Pulmonary artery endothelial cell (primary cell): ENCODE measurements at places on chromosomes 13 and 19.

DNA sequence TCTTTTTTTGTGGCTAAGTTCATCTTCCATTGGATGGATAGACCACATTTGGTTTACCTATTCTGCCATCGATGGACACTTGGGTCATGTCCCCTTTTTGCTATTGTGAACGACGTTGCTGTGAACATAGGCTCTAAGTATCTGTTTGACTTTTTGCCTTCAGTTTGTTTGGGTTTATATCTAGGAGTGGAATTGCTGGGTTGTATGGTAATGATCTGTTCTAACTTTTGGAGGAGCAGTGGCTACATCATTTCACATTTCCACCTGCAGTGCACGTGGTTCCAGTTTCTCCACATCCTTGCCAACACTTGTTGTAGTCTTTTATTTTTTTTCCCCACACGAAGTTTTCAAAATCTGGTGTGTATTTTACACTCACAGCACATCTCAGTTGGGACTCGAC, 21.7 kb downstream of the BICRA start:
- no peak for DNase-seq

DNA sequence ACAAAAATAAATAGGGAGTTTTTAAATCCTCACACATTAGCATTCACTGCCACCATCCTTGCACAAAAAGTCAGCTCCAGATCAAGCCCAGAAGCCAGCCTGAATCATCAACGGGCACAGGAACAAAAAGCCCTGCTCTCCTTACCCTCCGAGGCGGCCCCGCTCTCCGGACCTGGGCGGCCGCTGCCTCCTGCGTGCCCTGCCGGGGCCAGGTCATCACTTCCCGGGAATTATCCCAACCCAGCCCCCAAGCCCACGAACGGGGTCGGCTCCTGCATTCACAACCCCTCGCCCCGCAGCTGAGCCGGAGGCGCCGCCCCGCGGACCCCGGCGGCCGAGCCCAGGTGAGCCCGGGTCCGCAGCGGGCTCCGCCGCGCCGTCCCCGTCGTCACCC, 754 bp downstream of the DNAJB1 start:
- no peak for DNase-seq

DNA sequence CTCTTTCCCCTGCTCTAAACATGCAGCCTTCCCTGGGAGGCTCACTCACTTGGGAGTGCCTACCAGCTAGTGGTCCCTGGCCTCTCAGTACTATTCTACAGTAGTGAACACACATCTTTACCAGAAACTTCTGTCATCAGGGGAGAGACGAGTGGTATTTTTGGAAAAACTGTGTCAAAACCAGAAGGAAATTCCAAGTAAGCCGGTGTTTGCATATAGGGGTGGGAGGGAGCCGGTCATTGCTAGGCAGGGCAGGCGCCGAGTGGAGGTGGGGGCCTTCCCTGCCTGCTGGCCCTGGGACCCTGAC, 7.0 kb downstream of the RPS9 start:
- no peak for DNase-seq

DNA sequence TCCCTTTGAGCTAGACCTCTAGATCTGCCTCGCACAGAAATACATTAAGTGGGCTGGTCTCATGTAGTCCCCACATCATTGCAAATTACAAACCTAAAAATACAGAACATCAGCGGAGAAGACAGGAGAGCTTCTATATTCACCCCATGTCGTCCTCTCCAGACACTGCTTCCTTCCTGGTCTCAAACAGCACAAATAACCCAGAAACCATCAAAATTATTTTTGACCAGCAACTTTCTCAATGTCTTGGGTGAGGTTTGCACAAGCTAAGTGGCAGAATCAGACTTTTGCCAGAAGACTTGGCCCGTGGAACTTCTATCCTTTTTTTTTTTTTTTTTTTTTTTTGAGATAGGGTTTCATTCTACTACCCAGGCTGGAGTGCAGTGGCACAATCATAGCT, 28.2 kb downstream of the CLEC17A start:
- DNase-seq, result no peak

GRCh38 chr19:19661675-19662251, 1.7 kb downstream of the ATP13A1 start:
- DNase-seq, result no peak

- DNase-seq, result peak; percentile 87
Observed at GRCh38 chr13:40506592-40507446, 159.6 kb downstream of the FOXO1 start.

DNA sequence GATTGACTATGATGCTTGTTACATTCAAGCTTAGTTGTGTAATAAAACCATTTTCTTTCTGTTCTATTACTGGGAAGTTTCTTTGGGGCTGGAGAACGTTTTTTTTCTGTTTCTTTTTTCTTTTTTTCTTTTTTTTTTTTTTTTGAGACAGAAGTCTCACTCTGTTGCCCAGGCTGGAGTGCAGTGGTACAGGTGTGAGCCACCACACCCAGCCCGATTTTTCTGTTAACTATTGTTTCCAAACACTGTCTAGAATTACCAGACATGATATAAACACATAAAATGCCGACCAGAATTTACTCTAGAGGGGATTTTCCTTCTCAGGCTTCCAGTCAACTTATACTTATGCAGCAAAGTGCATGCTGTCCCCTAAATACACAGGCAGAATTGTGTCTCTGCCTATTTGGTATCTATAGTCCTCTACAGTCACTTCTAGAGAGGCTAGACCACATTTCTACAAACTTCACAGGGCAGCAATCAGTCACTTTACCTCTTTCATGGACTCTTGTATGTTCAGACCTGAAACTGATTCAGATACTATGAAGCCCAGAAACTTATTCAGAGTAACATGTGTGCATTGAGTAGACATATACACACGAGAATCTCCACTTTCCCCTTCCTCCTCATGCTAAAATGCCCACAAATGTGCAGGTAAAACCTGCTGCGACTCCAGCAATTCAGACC, 121.2 kb downstream of the ZNF737 start:
- no peak for DNase-seq

- no peak for DNase-seq
Observed at GRCh38 chr19:32711747-32712146, 7.8 kb upstream of the TDRD12 start.

DNA sequence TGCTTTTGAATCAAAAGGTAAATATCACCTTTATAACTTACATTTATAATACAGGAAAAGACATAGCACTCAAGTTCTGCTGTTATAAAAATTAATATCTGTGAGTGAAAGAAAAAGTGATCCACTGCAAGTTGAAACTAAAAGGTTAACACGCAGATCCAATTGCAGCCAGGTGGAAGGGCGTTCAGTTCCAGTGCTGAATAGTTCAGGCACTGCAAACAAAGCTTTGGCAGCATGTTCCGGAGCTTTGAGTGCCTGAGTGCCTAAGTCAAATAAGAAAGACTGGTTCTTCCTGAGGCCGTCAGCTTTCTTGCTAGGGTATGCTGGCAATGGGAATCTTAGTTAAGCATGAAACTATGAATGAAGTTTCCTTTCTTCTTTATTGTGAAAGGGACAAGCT, 200.3 kb downstream of the LMO7 start:
- no peak for DNase-seq

GRCh38 chr13:96678801-96679200, 315.5 kb downstream of the OXGR1 start:
- DNase-seq, result no peak

DNA sequence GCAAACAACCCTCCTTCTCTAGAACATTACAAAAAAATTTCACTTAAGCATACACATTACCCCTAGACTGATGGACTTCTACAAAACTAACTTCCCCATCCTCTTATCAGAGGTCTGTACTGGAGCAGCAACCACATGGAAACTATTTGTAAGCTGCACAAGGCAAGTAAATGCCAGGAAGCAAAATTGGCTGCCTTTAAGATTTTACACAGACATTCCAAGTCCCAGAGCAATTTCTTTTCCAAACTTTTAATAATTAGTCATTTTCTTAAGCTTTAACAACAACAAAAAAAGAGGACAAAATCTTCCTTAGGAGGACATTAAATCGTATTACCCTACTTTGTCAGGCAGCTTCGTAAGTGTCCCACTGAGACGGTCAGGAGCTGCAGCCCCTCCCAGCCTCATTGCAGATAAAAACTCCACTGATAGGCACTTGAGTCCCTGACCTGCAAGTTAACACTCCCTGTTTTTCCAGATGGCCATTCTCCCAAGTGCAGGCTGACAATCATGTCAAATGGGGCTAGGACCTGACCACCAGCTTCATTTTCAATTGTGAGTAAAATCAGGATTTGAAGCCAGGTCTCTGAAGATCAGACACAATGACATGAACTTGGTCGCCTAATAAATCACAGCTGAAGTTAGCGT, 680.1 kb downstream of the DIAPH3 start:
- DNase-seq, result no peak

DNA sequence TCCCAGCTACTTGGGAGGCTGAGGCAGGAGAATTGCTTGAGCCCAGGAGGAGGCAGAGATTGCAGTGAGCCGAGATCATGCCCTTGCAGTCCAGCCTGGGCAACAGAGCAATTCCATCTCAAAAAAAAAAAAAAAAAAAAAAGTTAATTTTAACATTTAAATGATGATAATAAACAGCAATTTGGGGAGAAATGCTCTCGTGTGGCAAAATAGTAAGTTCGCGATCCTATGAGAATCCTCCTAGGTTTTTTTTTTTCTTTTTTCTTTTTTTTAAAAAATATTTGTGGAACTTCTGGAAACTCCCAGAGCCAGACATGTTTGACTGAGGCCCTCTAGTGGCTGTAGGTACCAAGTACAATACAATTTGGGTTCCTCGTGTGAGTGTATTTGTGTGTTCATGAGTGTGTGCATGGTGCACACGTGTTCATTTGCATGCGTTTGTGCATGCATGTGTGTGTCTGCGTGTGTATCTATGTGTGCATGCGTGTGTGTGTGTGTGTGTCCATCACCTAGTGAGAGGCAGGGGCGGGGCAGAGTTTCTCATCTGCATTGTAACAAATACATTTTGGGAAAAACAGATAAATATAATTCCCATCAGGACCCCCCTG, 31.2 kb downstream of the TMPRSS9 start:
- peak; percentile 32 for DNase-seq

GRCh38 chr19:48506138-48506733, 5.4 kb downstream of the LMTK3 start:
- no peak for DNase-seq

DNA sequence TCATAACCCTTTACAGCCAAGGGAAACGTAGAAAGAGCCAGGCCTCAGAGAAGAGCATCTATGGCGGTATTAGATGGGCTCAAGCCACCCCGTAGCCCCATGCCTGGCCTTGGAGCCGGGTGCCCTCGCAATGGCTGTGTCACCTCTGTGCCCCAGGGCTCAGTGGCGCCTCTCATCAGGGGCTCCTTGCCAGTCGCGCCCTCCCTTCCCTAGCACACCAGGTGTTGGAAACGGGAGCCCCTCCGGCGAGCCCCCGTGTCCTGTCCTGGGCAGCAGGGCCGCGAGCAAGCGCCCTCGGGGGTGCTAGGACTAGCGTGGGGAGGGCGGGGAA, 453 bp downstream of the ZNF256 start:
- no peak for DNase-seq

DNA sequence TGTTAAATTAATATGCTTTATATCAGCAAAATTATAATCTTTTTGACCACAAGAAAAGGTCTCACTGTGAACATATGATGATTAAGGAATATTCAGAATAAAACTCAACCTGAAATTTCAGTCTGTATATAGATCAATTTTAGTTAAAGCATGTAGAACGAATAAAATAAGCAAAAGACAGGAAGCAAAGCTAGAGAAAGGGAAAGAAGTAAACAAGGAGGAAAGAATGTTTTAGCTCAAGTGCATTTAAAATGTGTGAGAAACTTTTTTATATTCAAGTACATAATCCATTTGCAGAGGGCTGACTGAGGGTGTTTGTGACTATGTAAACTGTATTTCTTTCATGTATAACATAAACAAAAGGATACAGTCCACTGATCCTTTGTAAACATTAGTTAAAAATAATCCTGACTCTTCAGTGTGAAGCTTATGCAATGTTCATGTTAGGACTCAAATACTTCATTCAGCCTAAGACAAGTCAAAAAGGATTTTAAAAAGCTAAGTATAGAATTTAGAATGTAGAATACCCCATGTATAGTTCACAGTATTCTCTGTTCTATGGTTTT, 472.1 kb downstream of the DIAPH3 start:
- no peak for DNase-seq

DNA sequence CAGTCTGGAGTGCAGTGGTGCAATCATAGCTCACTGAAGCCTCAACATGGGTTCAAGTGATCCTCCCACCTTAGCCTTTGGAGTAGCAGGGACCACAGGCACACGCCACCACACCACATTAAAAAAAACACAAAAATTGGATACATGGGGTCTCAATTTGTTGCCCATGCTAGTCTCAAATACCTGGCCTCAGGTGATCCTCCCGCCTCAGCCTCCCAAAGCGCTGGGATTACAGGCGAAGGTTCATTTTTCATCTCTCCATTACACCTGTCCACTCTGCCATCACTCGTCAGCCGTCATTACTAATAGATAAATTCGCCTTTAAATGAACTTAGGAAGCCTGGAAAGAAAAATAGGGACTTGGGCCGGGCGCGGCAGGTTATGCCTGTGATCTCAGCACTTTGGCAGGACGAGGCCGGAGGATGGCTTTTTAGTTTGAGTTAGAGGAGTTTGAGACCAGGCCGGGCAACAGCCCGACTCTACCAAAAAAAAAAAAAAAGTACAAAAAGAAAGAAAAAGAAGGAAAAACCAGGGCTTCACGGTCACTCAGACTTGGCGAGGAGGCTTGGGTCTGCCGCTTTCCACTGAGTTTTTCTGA, 685 bp upstream of the SUPT5H start:
- DNase-seq, result no peak

DNA sequence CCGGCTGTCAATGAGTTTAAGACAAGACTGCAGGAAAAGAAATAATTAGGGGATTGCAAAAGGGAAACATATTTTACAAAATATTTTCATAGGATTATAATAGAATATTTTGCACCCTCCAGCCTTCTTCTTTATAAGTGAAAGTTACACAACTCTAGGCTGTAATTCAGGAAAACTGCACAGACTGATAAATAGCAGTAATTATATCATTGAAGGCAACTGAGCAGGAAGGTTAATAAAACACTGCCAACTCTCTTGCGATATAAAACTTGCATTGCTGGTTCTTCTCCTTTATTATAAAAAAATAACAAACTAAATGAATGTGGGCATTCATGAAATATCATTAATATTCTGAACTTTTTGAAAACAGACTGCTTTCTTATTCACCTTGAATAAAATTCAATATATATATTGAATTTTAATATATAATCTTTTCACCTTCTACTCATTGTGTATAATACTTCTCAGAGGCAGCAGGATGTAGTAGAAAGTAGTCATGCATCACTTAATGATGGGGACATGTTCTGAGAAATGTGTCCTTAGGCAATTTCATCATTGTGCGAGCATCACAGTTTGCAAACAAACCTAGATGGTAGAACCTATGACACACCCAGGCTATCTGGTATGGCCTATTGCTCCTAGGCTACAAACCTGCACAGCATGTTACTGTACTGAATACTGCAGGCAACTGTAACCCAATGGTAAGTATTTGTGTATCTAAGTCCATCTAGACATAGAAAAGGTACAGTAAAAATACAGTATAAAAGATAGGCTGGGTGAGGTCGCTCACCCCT, 24.9 kb upstream of the STARD13 start:
- no peak for DNase-seq

- no peak for DNase-seq
Observed at GRCh38 chr13:97978651-97979050, 25.2 kb downstream of the IPO5 start.

GRCh38 chr19:3378352-3379150, 12.2 kb downstream of the NFIC start:
- no peak for DNase-seq

GRCh38 chr13:104785952-104786351, 1719.7 kb upstream of the SLC10A2 start:
- DNase-seq, result no peak
